ENCODE measurements at places on chromosomes 16 and 17. TPM values are rescaled to one million over a fixed set of nuclear protein-coding genes. Genes with fewer than 3 reads are reported as not detected.

DNA sequence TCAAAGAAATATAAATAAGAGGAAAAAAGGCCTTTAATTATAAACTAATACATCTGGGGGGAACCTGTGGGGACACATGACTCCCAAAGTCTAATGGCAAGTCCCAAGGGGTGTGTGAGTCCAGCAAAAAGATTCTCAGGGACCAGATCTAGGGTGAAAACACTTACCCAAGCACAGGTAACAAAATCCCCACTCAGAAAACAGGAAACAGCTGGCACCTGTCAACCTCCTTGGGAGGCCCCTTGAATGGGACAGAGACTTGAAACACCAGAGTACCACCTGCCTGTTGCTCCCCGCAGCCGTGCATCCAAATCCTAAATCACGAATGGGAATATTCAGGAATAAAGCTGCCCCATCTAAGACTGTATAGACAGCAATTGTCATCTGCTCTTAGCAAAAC, 461.2 kb upstream of the CDH5 start:
- no peaks in the 10 kb centered on the region for H3K27me3 ChIP-seq
- DNase-seq: no peak
- no peak overlapping the region for H3K4me3 ChIP-seq
- H3K27ac ChIP-seq: no peak overlapping the region

The ABCC6 gene
- 1.8 TPM for total RNA-seq

- peaks cover 43% of the 10 kb centered on the region for H3K27me3 ChIP-seq
- H3K36me3 ChIP-seq: 0 out of 2 replicates have a peak, but pooled peaks cover 2% of the 10 kb centered on the region
Observed at GRCh38 chr16:55056585-55057401, 126.1 kb downstream of the IRX5 start.

GRCh38 chr17:77888242-77889134, 70.0 kb upstream of the TNRC6C start:
- no peaks in the 10 kb centered on the region for H3K36me3 ChIP-seq
- peak overlapping the region; percentile 72 for H3K4me3 ChIP-seq
- H3K27ac ChIP-seq: no peak overlapping the region
- DNase-seq: no peak

GRCh38 chr16:78383118-78383517, 283.7 kb downstream of the WWOX start:
- H3K27ac ChIP-seq: peak overlapping the region; percentile 3
- no peak for DNase-seq
- H3K4me1 ChIP-seq: peaks cover 16% of the 10 kb centered on the region
- no peaks in the 10 kb centered on the region for H3K36me3 ChIP-seq

The EME2 gene
- 25.7 TPM for total RNA-seq

The AOC2 gene
- total RNA-seq: 9.8 TPM

- H3K27me3 ChIP-seq: peaks cover 42% of the 10 kb centered on the region
- H3K4me1 ChIP-seq: peaks cover 68% of the 10 kb centered on the region
- no peak overlapping the region for H3K27ac ChIP-seq
- DNase-seq: no peak
- no peaks in the 10 kb centered on the region for H3K36me3 ChIP-seq
Observed at GRCh38 chr17:14306596-14306995, 5.7 kb downstream of the HS3ST3B1 start.

DNA sequence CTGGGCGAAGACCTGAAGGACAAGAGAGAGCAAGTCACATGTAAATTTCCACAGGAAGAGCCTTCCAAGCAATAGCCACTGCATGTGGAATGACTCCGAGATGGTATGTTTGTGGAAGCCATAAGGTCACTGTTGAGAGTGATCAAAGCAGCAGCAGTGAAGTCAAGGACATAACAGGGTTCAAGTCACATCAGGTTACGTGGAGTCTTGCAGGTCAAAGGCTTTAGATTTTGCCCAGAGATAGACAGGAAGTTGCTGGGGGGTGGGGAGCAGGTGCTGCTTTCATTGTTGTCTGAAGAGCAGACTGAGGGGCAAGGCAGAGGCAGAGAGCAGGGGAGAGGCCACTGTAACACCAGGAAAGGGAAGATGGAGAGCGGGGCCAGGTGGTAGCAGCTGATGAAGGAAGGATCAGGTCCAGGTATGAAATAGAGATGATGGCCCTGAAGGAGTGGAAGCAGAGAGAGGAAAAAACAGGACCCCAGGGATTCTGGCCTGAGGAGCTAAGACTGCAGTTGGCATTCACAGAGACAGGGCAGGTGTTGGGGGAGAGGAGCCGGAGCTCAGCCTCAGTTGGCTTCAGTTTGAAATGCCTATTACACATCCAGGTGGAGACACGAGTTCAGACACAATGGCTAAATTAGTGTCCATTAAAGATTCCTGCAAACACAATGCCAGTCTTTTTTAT, 129.3 kb upstream of the AXIN2 start:
- no peak for DNase-seq
- H3K36me3 ChIP-seq: no peaks in the 10 kb centered on the region

The ITGAX gene
- 0.33 TPM for total RNA-seq

DNA sequence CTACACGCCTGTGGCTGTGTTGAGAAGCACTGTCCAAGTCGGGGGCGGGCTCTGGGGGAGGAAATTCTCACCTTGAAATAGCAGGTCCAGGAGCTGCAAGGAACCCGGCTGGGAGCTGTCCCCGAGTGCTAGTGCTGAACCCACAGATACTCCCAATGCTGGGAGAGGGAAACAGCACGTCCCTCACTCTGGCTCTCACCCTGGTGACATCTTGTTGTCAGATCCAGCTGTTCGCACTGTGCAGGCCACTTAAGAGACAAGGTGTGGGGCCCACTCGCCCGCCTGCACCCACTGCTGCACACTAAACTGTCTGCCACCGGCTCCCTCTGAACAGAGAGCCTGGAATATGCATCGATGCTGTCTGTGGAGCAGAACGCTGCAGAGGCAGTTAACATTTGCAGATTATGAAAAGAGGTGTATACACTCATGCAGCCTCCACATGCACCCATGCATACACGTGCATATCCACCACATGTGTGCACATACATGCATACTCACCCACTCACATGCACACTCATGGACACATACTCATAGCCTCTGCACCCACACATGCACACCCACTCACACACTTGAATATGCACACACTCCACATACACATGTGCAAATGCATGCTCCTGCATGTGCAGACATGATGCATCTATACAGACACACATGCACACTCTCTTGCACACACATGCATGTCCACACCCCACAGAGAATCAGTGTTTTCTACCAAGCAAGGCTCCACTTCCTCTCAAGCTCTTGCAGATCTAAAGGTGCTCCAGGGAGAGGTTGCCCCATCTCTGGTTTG, 42.0 kb downstream of the MGAT5B start:
- no peaks in the 10 kb centered on the region for H3K27me3 ChIP-seq
- H3K27ac ChIP-seq: 0 out of 2 replicates have a peak overlapping the region, but pooled peaks have one; percentile 7
- H3K4me1 ChIP-seq: peaks cover 17% of the 10 kb centered on the region
- H3K4me3 ChIP-seq: no peak overlapping the region

DNA sequence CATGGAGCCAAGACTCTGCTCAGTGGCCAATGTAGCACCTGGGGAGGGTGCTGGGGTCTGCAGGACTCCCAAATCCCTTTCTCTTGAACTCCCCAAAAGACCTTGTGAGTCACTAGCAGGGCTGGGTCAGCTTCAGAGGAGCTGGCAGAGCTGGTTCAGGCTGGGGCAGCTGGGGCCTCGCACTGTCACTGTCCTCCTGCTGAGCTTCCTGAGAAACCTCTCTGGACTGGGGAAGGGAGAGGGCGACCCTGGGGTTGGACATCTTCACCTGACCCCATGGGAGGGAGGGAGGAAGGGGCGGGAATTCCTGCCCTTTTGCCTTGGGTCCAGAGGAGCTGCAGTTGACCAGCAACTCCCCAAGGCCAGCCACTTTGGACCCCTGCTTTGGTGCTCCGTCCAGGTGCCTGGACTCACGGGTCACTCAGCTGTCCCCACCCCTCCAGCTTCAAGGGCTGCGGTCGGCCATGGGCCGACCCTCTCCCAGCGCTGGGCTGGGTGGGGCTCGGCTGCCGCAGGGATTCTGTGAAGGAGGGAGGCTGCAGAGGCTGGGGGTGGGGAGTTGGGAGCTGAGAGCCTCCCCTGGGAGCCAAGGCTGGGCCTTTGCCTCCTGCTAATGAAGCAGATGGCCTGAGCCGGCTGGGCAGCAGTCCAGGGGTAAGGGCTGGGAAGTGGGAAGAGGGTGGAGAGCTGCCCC, 9.2 kb downstream of the FMNL1 start:
- DNase-seq: no peak
- no peaks in the 10 kb centered on the region for H3K36me3 ChIP-seq
- H3K27me3 ChIP-seq: peaks cover 27% of the 10 kb centered on the region
- H3K4me1 ChIP-seq: peaks cover 22% of the 10 kb centered on the region
- no peak overlapping the region for H3K27ac ChIP-seq

DNA sequence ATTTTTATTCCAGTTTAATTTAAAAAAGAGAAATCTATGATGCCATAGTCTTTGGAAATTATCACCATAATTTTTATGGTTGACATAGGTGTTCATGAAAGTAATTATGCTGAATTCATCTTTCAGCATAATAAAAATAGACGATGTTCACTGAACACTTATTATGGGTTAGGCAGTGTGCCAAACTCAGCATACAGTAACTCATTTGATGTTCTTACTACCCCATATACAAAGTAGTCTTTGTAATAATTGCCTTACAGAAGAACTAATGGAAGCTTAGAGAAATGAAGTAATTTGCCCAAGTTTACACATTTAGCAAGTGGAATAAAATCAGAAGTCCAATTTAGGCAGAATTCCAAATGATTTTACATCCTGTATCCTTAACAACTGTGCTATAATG, 852.2 kb upstream of the GOT2 start:
- H3K4me3 ChIP-seq: no peak overlapping the region
- H3K36me3 ChIP-seq: peaks cover 8% of the 10 kb centered on the region
- no peak overlapping the region for H3K27ac ChIP-seq
- DNase-seq: no peak
- H3K27me3 ChIP-seq: no peaks in the 10 kb centered on the region

DNA sequence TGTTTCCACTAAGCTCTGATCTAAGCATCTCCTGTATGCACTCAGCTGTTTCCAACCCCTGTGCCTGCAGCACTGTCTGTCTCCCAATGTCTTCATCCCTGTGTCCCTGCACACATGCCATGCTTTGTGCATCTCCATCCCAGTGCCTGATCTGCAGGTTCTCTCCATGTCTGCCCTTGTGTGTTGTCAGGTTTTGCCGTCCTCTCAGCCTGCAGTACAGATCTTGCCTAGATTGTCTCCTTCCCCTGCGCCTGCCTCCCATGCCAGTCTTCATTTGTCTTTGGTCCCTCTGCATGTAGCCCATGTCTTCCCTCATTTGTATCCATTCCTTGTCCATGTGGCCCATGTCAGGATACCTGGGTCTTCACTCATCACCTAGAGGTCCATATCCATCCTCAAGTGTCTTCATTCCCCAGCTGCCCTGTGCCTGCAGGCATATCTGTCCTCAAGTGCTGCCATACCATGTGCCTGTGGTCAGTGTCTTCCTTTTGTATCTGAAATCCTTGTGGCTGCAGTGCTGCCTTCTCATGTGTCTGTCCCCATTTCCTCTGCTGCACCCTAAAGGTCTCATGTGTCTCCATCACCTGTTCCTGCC, 71.5 kb downstream of the TNFRSF13B start:
- peaks cover 4% of the 10 kb centered on the region for H3K27me3 ChIP-seq
- H3K27ac ChIP-seq: no peak overlapping the region
- no peak overlapping the region for H3K4me3 ChIP-seq
- H3K36me3 ChIP-seq: no peaks in the 10 kb centered on the region

DNA sequence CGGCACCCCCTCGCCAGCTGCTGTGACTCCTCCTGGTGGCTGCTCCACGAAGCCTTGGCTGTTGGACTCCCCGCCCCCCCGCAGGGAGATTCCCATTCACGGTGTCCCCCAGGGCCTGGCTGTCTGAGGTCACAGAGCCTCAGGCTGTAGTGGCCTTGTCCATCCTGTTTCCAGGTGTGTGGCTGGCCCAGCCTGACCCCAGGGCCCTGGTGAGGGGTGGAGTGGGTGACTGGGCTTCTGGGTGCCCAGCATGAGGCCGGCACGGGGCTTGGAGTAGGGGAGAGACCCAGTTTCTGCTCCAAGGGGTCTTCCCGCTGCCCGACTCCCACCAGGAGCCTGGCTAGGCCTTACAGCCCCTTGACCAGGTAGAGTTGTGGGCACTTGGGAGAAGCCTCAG, 10.4 kb downstream of the PRSS27 start:
- H3K27me3 ChIP-seq: no peaks in the 10 kb centered on the region
- DNase-seq: no peak
- H3K4me3 ChIP-seq: no peak overlapping the region

DNA sequence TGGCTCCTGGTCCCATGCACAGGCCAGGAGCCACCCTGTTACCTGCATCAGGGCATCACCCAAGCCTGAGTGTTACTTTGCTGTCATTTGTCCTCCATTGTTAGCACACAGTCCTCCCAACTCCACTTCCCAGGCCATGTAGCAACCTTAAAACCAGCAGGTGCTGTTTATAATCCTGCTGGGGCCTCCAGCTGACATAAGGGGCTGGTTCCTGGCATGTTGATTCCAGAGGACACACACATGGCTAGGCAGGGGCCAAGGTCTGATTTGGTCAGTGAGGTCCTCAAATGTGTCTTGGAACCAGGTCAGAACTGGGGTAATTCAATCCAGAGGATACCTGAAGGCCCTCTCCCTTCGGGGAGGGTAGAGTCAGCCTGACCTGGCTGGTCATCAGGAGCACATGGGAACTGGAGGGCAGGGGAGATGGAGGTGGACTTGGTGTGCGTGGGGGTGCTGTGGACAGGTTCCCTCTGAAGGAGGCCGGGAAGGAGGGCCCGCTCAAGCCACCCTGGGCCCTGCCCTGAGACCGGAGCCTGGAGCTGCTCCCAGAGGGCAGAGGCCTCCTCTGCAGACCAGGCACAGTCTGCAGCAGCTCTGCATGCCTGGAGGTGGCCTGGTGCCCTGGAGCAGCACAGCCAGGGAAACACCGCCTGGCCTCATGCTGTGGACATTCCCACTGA, 6.6 kb downstream of the ADORA2B start:
- H3K36me3 ChIP-seq: peaks cover 6% of the 10 kb centered on the region
- peaks cover 24% of the 10 kb centered on the region for H3K4me1 ChIP-seq
- H3K27ac ChIP-seq: no peak overlapping the region
- no peak overlapping the region for H3K4me3 ChIP-seq
- no peak for DNase-seq

- H3K4me1 ChIP-seq: no peaks in the 10 kb centered on the region
- no peak overlapping the region for H3K4me3 ChIP-seq
- no peaks in the 10 kb centered on the region for H3K27me3 ChIP-seq
- H3K27ac ChIP-seq: no peak overlapping the region
- H3K36me3 ChIP-seq: no peaks in the 10 kb centered on the region
- DNase-seq: no peak
Observed at GRCh38 chr16:67093098-67093726, 16.5 kb upstream of the PHAF1 start.
